ENCODE measurements at places on chromosomes 4 and X. TPM values are rescaled to one million over a fixed set of nuclear protein-coding genes. Genes with fewer than 3 reads are reported as not detected.

DNA sequence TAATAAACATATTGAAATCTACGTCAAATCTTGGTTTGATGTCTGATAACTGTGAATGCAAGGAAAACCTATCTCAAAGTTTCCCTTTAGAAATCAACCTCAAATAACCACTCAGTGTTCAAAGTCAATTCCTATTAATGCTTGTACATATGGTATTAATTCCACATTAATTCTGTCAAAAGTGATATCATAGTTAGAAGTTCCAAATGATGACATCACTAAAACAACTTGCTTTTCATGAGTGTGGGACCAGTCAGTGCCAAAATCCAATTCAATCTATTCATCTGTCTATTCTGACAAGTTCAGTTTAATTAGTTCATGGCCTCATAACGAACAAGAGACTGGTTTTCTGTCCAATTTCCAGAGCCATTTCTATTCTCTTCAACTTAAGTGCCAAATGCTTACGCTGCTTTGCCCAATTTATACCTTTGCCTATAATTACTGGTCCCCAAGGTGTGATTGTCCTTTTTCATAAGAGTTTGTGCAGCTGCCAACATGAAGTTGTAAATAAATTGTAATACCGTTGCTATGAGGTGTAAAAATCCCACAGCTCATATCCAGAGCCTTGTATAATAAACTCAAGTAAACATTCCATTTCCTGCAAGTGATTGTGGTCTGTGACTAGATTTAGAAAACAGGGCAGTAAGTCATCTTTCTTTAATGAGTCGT is 476.2 kb downstream of the RAB28 start:
- no peak for DNase-seq

DNA sequence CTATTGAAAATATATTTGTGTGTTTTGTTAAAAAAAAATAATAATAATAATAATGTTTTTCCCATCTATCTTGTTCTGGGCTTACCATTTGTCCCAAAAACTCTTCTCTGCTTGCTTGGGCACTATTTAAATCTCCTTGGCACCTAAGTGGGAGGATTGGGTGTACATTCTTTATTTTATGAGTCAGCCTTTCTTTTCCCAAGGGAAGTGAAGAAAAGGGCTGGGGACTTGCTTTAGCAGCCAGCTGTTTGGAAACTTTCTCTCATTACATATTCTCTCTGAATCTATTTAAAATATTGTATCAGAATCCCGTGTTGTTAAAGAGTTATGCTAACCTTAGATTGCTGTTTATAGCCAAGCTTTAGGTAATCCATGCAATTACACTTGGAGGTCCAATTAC is 2332.4 kb downstream of the ARAP2 start:
- no peak for DNase-seq

DNA sequence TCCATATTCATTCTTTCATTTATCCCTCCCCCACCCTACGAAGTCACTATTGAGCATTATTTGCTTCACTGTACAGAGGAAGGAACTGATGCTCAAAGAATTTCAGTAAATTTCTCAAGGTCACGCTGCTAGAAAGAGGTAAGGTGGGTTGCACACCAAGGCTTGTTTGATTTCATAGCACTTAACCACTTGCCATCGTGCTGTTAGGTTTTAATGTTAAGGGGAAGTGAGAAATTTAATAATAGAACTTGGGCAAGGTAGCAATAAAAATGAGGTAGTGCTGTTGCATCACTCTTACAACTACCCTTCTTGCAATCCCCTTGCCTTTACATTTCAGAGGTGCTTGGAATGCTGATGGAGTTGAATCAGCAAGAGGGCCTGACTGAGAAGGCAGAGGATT is 343.1 kb downstream of the MID1IP1 start:
- DNase-seq, result no peak

DNA sequence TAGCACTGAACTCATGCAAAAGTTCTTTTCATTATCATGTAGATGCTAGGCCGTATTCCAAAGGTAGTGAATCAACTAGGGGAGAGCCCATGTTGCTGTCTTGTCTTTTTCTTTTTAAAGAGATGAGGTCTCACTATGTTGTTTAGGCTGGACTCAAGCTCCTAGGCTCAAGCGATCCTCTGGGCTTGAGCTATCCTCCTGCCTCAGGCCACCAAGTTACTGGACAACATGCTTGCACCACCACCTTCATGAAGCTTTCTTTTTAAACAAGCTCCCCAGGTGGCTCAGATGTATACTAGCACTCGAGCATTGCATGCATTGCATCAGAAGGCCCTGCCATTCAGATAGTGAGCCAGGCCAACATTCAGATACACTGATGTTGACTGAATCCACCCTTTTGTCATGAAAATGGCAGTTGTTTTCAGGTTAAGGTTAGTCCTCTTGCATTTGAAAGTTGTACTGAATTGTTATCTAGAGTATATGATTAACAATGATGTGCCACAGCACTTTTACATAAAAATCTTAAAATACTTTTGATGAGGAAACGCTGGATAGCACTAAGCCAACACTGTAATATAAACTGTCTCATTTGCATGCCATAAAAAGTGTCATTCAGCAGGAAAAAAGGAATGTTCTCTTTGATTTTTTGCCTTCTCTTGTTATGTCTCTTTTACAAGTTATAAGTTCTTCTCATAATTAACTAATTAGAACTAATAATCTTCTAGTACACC is 76.7 kb downstream of the FNIP2 start:
- DNase-seq, result no peak

- no peak for DNase-seq
Measured at GRCh38 chrX:153320555-153321184, 897 bp downstream of the PNMA6F start.

- DNase-seq, result no peak
Measured at GRCh38 chrX:53246231-53246630, 21.2 kb upstream of the KDM5C start.

GRCh38 chrX:131724292-131724691 is 180.4 kb downstream of the OR13H1 start:
- DNase-seq, result no peak

The FANCB gene
- 14.4 TPM for total RNA-seq

GRCh38 chr4:80500613-80501012 is 165.1 kb downstream of the CFAP299 start:
- DNase-seq, result no peak

The RIBC1 gene
- 0.36 TPM for total RNA-seq

The HPGDS gene
- not detected for total RNA-seq

DNA sequence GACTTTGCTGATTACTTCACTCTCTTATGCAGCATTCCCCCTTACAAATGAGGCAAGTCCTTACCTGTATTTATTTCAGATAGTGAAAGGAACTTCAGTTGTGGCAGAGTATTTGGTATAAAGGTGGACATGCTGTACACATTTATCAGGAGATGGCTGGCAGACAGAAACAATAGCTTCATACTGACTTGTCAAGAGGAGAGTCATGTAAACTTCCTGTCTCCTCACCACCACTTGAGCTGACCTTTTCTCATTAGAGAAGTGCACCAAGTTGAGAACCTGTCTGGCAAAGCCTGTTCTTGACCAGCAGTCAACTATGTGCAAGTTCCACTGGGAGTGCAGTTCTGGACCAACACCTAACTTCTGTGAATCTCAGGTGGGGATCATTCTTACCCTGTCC is 80.8 kb downstream of the LARP1B start:
- DNase-seq, result no peak
